HAP-1 (cell line): ENCODE measurements at places on chromosomes 16 and 17.

DNA sequence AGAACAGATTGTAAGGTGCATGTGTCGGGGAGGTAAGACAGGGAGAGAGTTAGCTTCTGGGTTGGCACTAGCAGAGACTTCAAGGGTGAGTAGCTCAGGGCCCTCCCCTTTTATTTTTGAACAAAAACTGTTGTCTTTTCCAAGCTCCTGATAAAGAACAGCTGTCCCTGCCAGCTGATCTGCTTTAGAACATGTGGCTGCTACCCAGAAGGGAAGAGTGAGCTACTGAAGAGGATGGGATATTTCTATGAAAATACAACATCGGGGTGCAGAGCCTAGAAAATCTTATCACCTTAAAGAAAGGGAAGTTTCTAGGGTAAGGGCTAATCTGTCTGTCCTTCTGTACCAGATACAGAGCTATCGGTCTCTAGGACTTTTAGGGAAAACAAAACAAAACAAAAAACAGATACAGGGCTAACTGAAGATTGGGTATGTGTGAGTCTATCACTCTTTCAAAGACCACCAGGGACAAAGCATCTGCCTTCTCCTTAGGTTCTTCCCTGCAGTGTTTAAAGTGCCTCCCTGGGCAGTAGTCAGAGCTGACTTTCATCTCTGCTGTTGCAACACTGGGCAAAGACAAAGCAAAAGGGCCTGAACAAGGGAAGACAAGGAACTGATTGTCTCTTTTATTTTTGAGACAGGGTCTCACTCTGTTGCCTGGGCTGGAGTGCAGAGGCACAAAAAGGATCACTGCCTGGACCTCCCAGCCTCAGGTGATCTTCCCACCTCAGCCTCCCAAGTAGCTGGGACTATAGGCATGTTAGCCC is 5.0 kb upstream of the DHRS13 start:
- DNase-seq: no peak

- DNase-seq: peak; percentile 77
Observed at GRCh38 chr16:15946257-15947044, 3.0 kb upstream of the ABCC1 start.

DNA sequence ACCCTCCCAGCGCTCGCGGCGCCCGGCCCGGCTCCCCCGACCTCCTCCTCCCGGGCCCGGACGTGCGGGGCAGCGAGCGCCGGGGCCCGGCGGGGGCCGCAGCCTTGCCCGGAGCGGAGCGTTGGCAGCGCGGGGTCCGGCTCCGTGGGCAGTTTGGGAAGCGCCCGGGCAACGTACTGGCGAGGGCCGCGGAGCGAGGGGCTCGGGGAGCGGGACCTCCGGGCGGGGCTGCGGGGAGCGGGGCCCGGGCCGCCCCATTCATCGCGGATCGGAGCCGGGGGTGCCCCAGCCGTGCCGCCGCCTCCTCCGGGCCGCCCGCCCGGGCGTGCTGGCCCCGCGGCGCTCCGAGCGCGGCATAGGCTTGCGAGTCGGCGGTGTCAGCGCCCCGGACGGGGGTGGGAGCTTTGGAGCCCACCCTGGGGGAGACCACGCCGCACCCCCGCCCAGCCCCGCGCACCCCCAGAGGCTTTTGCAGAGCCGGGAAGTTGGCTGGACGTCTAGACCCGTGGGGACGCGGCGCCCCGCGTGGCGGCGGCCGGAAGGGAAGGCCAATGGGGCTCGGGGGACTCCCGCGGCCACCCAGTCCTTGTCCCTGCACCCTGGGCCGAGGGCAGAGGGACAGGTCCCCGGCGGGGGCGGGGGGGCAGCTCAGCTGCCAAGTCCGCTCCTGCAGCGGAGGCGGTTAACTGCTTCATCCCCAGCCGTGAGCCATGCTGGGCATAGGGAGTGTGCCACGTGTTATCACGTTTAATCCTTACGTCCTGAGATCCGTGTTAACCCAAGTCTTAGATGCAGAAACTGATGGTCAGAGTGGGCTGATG is 852 bp downstream of the ZNF469 start:
- peak; percentile 57 for DNase-seq

DNA sequence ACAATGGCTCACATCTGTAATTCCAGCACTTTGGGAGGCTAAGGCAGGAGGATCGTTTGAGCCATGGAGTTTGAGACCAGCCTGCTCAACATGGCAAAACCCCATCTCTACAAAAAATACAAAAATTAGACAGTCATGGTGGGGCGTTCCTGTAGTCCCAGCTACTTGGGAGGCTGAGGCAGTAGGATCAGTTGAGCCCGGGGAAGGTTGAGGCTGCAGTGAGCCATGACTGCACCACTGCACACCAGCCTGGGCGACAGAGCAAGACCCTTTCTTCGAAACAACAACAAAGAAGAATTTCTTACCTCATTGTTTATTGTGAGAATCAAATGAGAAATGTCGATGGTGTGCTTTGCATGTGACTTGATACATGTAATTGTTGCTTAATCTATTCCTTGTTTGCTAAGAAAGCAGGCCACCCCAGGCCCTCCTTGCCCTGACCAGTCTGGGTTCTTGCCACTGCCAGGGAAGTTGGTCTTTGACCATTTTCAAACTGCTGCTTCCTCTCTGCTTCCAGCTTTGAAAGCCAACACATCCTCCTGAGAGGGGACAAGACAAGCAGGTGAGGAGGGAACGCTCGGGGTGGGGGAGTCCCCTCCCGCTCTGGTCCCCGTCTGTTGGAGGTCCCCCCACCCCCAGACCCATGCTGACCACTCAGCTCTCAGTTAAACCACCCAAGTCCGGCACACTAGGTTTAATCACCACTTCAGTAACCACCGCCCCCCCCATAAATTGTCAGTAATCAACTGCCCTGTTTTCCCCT is 47.3 kb upstream of the CPNE2 start:
- no peak for DNase-seq

- peak; percentile 91 for DNase-seq
Observed at GRCh38 chr17:29042679-29043538, at the start of gene PIPOX. TSS of gene PIPOX (plus strand) at chr17:29043141. CDS start at chr17:29043226, 85 bp downstream.

- DNase-seq: no peak
Observed at GRCh38 chr16:4663465-4663776, 29.9 kb upstream of the NUDT16L1 start.

DNA sequence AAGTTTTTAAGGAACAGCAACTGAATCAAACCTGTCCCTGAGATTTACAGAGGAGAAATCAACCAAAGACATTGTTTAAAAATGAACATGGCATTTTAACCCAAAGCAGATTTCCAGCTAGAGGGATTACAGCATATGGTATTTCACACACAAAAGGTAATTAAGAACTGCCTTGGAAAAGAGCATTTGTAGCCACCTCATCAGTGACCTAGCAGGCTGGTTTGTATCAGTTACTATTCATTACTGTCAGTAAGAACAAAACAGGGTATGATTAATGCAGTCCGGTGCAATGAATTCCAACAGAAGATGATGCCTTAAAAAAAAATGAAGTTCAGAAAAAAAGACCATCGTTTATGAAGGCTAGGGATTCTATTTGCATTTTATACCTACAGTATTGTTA is 219.9 kb downstream of the CHD9NB start:
- DNase-seq: no peak

- DNase-seq: no peak
Observed at GRCh38 chr16:75922250-75922649, 196.0 kb upstream of the CPHXL start.

- DNase-seq: no peak
Observed at GRCh38 chr17:78601577-78602190, 24.5 kb upstream of the DNAH17 start.

DNA sequence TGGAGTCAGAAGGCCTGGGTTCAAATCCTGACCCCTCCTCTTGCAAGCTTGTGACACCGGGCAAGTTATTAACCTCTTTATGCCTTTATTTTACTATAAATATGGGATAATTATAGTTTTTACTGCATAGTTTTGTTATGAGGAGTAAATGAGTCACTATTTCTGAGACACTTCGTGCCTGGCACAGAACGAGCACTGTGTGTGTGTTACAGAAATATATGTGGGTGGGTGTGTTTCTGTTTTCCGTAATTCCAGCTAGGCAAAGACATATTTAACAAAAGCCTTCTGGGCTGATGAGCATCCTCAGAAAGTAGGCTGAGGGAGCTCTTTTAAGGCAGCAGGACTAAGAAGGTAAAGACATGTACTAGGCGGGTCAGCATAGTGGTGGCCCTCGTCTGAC is 417.9 kb downstream of the MAF start:
- DNase-seq: no peak

GRCh38 chr16:89749637-89750036 is 28.3 kb downstream of the ZNF276 start:
- DNase-seq: no peak

DNA sequence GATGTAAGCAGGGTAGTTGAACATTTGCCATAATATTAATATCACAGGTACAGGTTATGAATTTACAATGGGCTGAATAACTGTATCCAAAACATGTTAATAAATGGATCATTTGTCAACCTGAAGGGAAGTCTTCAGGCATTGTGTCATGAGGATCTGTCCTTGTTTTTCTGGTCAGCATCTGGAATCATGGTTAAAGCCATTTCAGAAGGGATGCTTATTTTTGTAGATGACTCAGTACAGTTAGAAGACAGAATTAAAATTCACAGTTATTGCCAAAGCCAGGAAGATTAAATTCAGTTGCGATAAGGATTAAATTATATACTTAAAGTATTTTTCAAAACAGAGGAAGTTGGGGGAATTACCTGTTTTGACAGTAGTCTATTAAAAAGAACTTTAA is 8.0 kb downstream of the PSMD11 start:
- DNase-seq: no peak

DNA sequence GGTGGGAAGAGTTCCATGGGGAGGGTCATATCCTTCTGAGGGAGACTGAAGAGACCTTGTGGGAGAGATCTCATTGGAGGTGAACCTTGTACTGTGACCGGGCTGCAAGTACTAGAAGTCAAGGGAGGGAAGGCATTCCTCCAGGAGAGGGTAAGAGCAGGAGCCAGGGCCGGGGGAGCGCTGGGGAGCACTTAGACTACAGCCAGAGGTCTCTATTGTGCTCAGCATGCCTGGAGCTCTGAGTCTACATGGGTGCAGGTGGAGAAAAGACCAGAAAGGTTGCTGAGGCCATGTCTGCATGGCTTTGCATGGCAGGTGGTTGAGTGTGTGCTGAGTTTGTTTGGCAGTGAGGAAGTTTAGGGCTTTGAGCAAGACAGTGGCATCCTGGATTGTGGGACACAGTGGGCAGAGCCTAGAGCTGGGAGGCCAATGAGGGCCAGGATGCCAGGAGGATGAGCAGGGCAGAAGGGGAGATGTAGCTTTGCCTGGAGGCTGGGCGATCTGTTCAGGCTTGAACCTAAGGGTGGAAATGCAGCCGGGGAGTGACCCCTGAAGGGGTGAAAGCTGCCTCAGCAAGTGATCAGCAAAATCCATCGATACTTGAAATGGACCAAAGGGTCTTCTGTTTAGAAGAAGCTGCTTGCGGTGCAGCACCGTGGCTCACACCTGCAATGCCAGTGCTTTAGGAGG is 317.4 kb upstream of the TNRC6C start:
- no peak for DNase-seq

- no peak for DNase-seq
Observed at GRCh38 chr17:20315821-20316220, 151.5 kb downstream of the LGALS9B start.

GRCh38 chr16:11157143-11157542 is 98.9 kb downstream of the SOCS1 start:
- no peak for DNase-seq

GRCh38 chr16:87178177-87178863 is 138.9 kb downstream of the C16orf95 start:
- DNase-seq: no peak

GRCh38 chr17:47253541-47254402 is at the start of gene ITGB3:
TSS of gene ITGB3 (plus strand) at chr17:47253827. CDS start at chr17:47253862, 35 bp downstream.
- DNase-seq: peak; percentile 84

DNA sequence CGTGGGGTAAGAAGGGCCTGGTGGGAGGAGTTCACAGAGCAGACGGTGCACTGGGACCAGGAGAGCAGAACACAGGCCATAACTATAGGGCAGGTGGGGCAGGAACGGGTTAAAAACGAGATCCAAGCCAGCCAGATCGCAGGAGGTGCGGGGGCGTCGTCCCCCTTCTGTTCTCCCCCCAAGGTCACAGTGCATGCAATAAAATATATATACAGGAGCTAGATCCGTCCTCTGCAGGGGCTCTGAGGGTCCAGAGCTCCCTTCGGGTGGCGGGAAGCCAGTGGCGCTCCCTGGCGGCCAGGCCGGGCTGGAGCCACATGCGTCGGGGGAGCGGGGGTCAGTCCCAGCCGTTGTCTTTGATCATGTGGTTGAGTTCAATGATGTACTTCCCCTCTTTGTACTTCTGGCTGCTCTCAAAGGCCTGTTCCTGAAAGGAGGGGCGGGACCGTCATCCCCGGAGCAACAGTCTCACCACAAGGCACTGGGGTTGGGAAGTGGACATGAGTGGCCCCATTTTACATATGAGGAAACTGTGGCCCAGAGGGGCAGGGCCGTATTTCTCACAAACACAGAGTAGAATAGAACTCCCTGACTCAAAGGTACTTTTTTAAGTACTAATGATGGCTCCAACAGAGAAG is 768 bp upstream of the TBX6 start:
- DNase-seq: peak; percentile 89

- no peak for DNase-seq
Observed at GRCh38 chr16:26818393-26818792, 248.3 kb upstream of the C16orf82 start.

DNA sequence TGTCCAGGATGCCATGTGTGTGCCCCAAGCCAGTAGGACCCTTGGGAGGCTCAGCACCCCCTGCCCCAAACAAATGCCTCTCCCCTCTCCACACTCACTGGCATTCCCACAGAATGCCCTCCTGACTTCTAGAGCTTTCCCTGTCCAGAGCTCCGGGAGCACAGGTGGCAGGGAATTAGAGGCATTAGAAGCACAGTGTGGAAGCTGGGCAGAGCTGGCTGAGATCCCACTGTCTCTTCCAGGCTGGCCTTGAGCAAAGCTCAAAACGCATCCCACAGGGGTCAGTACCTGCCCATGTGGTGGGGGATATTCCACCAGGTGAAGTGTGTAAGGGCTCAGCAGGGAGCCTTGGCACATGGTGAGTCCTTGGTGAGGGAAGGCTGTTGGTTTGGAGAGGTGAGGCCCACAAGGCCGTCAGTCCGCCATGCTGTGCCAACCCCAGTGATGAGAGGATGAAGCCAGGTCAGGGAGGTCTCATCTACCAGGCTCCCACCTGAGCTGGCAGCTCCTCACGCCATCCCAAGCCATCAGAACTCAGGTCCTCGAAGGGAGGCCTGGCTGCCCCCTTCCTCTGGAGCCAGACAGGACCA is 18.1 kb downstream of the ENDOV start:
- no peak for DNase-seq

DNA sequence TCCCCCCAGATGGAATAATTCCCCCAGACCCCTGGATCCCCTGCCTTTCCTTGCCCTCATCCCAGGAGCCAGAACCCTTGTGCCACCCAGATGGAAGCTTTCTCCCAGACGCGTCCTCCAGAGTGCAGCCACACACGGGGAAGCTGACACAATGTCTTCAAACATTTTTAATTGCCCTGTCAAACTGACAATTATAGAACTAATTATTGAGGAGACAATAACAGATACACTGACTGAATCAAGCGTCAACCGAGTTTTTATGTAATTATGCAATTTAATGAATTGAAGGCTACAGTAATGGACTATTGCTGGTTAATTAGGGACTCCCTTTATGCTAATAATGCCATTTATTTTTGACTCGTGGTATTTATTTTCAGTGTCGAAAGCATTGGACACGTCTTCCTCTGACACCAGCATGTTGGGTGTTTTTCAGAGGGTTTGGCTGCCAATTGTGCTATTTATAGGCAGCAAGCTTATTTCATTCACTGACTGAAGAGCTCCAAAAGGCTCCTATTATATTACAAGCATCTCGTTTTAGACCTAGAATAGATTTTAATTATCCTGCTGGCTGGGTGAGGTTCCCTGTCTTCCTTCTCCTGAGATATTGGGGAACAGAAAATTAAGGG is 298.2 kb upstream of the C16orf82 start:
- no peak for DNase-seq

- no peak for DNase-seq
Observed at GRCh38 chr16:4777339-4778049, 10.5 kb upstream of the ZNF500 start.
